Hematopoietic multipotent progenitor cell treated with erythropoietin and hydrocortisone succinate and interleukin-3 and kit ligand, for 6 days (in vitro differentiated cells): ENCODE measurements at places on chromosomes 7 and 10.

GRCh38 chr10:132402781-132403241 is 5.8 kb downstream of the PWWP2B start:
- no peak for DNase-seq

GRCh38 chr10:37222046-37222445 is 96.6 kb downstream of the ANKRD30A start:
- DNase-seq: no peak

DNA sequence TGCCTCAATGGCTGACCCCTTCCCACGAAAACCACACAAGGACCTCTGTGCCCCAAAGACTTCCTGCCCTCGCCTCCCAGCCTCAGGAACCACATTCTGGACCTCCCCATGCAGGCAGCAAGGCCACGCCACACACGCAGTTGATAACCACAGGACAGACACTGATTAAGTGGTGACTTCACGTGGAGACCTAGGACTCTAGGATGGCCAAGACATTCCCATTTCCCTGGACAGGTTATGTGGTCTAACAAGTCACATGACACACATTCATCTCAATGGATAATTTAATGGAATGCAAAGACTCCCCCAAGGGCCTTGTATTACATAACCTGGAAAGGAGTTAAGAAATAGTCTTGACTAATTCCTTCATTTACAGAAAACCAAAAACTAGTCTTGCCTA is 110.2 kb downstream of the LARP4B start:
- DNase-seq: no peak

DNA sequence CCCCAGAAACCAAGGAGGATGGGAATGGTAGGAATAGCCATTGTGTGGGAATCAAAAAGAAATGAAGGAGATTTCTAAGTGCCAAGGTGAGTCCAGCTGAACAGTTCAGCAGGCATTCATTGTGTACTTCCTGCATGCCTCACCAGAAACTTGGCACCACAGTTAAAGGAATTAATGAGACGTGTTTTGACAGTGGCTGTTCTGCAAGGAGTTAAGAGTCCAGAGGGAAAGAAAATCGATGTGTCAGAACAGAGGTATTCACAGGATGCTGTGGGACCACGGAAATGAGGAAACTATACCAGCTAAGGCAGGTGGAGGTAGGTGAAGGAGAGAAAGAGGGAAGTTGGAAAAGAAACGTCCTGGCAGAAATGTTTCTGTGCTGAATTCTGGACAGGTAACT is 78.1 kb downstream of the PRKCQ start:
- DNase-seq: no peak

DNA sequence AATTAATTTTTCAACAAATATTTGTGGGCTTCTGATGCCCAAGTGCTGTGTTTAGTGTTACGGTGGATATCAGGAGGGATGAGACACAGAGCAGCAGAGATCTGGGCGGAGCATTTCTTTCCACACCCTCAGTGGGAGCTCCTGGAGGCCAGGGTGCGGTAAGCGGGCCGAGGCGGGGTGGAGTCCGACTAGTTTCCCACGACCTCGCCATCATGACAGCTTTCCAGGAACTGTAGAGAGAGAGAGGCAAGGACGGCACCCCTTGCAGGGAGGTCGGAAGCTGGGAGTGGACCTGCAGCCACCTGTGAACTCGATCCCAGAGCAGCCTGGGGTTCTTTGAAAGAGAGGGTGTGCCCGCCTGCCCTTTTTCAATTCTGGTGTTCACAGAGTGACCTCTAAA is 128.2 kb downstream of the ACTR3B start:
- DNase-seq: no peak

DNA sequence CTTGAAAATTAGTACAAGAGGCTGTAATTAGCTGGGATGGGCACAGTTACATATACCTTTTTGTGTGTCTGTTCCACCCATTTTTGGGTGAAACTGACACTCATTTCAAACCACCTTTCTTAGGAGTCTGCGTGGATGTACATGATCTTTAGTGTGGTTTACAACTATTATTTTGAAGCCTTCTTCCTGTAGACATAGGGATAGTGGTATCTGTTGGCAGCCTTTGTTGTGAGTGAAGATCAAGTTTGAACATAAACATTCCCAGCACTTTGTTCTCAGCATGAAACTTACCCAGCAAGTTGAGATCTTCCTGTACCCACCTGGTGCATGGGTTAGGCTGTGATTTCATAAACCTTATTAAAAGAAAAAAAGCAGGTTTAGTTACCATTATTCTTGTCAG is 2.0 kb downstream of the BAG3 start:
- DNase-seq: no peak

DNA sequence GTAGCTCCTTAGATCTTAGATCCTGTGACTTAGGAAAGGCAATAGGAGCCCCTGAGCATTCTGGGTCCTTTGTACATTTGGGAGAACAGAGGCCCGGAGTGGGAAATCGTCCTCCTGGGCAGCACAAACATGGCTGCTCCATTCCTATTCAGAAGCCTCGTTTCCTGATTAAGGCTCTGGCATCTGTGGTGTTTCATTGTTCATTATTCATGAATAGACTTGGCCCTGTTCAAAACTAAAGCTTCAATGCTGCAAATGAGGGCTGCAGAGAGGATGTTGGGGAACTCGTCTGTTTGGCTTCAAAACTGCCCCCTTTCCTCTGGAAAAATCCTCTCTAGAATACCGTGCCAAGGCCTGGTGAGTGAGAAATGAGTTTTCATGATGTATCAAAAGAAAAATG is 3.4 kb upstream of the HTRA1 start:
- no peak for DNase-seq

DNA sequence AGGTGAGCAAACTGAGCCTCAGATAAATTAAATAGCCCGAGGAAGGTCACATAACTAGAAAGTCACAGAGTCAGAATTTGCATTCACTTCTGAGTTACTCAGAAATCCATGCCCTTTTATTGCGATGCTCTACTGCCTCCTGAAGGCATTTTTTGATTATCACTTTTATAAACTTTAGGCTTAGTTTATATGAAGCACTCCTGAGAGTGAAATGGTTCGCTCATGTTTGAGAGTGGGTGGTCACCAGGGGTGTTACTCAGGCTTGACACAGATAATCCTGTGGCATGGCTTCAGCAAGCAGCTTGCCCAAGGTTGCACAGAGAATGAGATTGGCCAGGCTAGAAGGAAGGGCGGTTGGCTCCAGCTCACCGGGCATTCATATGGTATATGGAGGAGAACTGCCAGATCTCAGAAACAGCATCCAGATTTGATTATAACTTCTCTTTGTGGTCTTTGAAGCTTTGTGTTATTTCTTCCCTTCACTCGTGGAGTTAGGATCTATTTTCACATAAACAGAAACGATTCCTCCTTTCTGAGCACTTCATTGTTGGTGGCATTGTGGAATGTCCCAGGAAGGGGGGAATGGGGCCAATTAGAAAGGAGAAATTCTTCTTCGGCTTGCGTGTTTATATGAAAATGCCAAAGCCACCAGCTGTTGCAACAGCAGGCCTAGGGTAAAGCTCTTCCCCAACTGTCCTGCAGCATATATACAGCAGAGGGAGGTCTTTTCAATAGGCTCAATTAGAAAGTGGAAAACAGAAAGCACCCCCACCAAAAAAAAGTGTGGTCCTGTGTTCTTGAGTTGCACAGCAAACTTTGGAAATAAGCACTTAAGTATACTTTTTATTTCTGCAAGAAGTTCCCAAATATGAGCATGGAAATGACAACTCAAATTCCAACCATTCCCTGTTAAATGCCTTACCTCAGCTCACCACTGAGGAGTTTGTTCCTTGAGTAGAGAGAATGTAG is 628.8 kb downstream of the SUGCT start:
- DNase-seq: peak; percentile 15

DNA sequence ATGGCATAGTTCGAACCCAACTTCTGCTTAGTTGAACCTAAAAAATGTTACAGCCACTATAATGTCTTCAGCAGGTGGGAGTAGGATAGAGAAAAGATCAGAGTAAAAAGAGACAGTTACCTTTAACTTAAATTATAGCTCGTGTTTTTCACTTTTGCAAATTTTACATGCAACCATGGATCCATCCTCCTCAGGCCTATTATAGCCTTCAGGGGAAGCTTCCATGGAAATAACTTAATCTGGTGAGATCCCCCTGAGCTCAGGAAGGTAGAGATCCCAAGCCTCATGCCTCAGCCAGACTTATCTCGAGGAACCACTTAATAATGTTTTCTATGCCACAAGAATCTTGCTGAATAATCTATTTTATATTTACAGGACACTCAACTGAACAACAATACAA is 159.4 kb upstream of the FAM3C start:
- DNase-seq: no peak

DNA sequence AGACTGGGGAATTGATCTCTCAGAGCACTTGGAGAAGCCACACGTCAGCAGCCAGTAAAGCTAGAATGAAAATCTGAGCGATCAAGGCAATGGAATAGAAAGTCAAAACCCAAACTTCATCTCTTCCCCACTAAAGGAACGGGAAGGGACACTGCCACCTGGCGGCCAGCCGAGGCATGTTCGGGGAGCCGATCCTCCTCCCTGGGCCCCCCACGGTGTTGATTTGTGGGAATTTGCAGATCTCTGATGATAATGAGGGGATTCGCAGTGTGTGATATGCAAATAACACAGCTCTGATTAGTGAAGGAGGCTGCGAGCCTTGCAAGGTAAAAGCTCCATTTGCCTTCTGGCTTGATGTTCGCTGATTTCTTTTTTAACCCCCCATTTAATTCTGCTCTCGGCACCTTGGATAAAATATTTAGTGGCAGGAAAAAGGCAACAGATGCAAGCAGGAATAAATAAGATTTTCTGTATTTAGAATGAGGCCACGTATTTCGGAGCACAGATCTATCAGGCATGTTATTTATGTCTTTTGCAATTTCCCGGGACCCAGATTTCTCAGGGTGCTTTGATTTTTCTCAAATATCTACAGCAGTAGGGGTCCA is 258.6 kb downstream of the PAXIP1 start:
- peak; percentile 54 for DNase-seq

DNA sequence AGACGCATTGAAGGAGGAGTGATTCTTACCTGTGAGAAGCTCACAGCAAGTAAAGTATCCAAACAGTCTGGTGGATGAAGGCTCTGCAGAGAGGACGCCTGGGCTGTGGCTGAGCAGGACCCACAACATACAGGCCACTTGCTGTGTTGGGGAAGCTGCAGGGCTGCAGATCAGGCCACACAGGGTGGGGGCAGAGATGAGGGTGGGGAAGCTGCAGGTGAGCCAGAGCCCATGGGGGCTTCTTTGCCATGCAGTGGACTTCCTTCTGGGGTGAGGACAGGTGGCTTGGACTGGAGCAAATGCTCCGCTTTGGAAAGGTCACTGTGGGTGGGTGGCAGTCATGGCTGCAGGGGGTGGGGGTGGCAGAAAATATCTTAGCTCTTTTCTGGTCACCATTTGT is 214.8 kb downstream of the GLRX3 start:
- DNase-seq: no peak

DNA sequence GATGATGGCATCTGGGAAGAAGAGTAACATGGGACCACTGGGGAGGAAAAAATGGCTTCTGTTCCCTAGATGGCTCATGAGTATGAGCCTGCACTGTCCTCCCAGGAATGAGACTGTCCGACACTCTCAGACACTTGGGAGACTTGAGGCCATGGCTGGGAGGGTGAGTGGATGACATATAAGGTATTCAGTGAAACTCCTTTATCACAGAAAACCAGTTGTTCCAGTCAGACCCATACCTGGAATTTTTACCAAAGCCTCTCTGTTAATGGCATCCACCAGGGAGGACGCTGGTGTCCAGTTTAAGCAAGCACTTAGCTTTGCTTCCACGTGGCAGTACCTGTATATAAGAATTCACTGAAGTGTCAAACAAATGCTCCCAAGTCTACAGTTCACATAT is 116.7 kb upstream of the C10orf90 start:
- DNase-seq: no peak

DNA sequence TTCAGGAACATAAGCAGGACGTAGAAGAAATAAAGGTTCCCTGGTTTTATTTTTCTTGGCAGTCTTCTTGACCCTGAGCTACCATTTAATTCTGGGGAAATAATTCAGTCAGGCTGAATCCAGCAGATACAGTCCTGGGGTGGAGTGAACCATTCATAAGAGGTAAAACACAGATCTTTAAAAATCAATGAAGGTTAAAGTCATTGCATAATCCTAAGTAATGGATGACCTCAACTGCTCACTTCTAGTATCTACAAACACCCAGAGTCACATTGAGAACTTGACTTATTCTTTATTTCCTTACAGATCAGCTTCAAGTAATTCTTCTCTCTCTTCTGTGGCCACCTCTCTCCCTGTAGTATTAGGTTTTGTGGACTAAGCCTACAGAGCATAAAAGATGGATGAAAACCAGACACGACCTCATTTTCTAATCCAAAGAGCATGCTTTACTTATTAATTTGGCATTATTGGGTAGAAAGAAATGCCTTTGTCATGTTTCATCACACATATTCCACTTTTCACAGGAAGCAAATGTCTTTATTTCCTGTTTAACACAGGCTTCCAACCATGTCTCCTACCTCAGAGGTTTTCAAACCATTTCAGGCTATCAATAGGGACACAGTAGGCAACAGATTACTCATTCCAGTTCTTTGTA is 182.3 kb upstream of the IMMP2L start:
- DNase-seq: no peak

DNA sequence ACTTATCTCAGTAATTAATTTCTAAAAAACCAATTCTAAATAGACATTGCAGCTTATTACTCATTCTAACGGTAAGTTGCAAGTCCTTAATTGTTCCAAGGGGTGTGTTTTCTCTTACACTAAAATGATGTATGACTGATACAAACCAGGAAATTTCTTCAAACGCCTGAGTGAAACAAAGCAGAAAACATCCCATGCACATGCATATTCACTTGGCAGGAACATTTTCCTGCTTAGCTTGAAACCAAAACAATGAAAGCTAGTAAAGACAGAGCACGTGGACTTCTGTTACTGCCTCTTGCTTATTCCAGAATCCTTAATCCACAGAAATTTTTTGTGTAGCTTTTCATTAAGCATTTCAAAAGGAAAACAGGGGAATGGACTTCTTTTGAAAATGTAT is 187.7 kb downstream of the MTERF1 start:
- no peak for DNase-seq

GRCh38 chr7:33735403-33735802 is 169.9 kb upstream of the BMPER start:
- no peak for DNase-seq

- no peak for DNase-seq
Observed at GRCh38 chr10:11475831-11476434, 135.5 kb downstream of the USP6NL start.

DNA sequence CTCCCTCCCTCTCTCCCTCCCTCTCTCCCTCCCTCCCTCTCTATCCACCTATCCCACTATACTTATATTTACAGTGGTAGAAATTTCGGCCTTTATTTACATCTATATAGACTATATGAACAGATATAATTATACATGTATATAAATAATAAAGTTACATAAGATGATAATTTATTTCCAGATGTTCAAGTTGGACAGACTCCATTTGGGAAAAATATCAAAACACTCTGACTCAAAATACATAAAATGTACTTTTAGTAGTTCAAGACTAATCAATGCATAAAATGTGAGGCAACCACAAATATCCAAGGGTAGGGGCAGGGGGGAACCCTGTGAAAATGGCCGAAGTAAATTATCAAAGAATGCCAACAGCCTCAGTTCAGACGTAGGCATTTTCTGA is 203.0 kb downstream of the FANK1 start:
- DNase-seq: no peak

GRCh38 chr7:39304178-39304577 is 262.0 kb upstream of the YAE1 start:
- no peak for DNase-seq
